ENCODE measurements at places on chromosomes 7 and 10.

- DNase-seq, result no peak
Observed at GRCh38 chr10:76778914-76779795, 858.5 kb downstream of the KCNMA1 start.

GRCh38 chr7:90425376-90425775, 22.1 kb downstream of the CLDN12 start:
- no peak for DNase-seq

DNA sequence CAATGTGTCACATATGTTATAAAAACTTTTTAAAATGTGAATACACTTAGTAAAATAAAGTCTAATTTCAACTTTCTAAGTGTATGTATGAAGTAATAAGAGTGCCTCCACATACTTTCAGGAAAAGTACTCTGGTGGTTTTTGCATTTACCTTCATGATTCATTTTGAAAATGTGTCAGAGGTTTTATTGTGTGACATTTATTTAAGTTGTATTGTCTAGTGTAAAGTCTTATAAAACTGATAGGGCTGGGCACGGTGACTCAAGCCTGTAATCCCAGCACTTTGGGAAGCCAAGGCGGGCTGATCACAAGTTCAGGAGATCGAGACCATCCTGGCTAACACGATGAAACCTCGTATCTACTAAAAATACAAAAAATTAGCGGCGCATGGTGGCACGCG, 226.5 kb downstream of the ITGB1 start:
- no peak for DNase-seq

GRCh38 chr7:98133621-98134303, 27.1 kb downstream of the LMTK2 start:
- DNase-seq, result no peak

- DNase-seq, result no peak
Observed at GRCh38 chr7:45679516-45679915, 105.3 kb downstream of the ADCY1 start.

GRCh38 chr7:55209366-55209765, 155.8 kb upstream of the LANCL2 start:
- DNase-seq, result no peak

DNA sequence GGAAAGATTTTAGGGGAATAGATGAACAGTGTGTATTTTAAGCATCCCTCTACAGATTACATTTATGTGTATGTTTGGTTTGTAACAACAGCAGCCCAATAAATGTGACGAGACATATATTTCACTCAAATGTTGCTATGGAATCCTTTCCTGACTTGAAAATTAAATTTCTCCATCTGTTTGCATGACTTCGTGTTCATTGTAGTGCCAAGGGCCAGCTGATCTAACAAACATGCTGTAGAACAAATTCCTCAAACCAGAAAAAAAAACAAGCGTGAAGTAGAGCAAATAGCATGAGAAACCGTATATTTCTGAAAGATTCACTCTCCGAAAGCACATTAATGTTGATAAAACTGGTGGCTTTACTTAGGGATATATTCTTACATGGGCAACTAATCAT, 87.8 kb downstream of the NRCAM start:
- DNase-seq, result no peak

GRCh38 chr7:113402005-113402404, 283.7 kb upstream of the SMIM30 start:
- no peak for DNase-seq

- DNase-seq, result no peak
Observed at GRCh38 chr7:51054231-51054630, 262.4 kb downstream of the COBL start.

DNA sequence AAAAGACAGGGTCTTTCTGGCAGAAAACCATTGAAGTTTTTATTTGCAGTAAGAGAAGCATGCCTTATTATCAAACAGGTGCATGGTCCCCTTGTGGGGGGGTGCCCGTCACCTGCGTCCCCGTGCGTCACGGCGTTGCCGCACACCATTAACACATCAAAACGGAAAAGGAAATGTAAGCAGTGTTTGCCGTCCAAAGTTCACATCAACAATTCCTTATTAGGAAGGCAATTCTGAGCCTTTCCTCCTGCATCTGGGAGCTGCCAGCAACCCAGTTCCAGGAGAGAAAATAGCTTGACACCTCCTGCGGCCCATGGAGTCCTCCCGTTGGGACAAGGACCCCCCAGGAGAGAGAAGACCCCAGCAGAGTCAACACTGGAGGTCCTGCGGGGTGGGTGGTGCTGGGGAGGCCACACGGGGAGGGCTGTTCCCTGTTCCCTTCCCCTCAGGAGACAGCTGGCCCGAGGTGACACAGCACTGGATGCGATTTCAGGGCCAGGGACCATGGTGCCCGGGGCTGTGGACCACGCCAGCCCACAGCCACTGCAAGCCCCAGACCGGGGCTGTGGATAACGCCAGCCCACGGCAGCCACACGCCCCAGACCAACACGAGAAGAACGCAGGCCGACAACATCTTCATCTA, 39.5 kb downstream of the DIP2C start:
- DNase-seq, result no peak

All from activated T-cell treated with anti-CD3 and anti-CD28 coated beads for 1 hour (primary cell).